ENCODE measurements at places on chromosomes 3 and 15. TPM values are rescaled to one million over a fixed set of nuclear protein-coding genes. Genes with fewer than 3 reads are reported as not detected.
A peak's percentile ranks its signal among the peaks of the same experiment; 100 is the strongest.

DNA sequence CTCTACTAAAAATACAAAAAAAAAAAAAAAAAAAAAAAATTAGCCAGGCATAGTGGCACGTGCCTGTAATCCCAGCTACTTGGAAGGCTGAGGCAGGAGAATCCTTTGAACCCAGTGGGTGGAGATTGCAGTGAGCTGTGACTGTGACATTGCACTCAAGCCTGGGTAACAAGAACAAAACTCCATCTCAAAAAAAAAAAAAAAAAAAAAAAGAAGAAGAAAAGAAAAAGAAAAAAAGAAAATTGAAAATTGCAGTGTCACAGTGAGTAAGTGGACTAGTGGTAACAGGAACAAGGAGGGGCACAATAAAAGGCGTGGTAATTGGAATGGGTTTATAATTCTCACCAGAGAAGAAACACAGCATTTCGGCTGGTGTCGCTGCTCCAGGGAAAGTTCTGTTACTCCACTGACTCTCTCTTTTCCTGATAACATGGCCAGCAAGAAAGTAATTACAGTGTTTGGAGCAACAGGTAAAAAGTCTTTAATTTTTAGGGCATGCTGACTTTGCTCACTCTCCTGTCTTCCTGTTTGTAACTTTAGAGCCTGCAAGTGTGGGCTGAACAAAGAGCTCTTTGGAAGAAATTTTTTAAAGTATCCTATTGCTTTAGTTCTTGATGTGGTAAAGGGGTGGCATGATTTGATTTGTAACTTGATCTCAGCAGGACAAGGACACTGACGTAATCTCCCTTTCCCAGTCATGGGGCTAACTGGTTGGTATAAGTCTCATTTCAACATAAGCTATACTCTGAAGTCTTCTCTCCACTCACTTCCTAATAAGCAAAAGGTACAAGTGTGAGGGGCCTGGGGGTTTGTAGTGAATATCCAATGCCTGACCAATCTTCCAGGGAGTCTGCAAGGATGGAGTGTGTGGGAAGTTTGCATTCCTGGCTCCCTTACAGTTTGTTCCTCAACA lies 22.1 kb upstream of the TRA2B start:
- DNase-seq = peak; percentile 86

DNA sequence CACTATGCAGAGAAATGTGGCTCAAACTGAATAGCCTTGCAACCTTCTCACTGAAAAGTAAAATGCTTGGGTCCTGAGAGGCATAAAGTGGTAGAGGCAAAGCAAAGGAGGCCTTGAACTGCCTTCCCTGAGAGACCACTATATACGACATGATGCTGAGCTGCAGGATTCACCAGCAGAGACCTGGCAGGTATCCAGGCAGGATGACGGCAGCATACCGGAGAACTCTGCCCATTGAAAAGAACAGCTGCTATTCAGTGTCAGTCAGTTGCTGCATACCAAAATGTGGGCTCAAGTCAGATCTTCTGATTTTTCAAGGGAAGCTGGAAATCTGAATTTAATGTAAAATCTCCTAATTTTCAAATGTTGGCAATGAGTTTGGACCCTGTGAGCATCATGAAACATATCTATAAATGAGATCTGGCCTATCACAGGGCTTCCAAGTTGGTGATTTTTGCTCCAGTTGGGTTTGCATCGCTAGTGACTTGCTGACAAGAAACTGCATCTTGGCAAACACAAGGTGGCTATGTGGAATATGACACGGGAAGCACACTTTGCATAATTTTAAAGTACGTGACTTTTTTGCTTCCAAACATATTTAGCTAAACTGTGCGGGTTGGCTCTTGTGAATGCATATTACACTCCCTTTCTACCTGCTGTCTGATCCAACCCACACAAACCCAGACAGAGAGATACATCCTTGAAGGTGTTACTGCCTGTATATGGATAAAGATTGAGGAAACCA lies 529.0 kb downstream of the AGBL1 start:
- DNase-seq = peak; percentile 47

DNA sequence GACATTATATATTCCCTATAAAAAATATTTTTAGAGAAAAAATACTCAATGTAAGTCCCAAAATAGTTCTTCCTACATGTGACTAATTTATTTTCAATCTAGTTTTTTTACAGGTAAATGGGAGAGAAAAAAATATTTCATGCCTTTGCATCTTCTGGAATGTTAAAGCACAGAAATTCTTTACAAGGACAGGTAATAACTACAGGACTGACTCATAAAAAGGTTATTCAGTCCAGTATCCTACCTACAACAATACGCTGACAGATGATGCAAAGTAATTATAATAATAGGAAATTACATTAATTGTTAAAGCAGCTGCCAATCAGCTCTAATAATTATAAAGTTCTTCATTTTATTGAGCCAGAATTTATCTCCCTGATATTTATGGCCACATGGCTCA lies 147.5 kb downstream of the MYO9A start:
- DNase-seq = no peak

GRCh38 chr3:160163229-160163878 lies 61.9 kb upstream of the C3orf80 start:
- DNase-seq = peak; percentile 23

GRCh38 chr3:186070996-186071395 lies 37.9 kb downstream of the ETV5 start:
- no peak for DNase-seq

GRCh38 chr3:187921391-187922074 lies 176.3 kb upstream of the BCL6 start:
- DNase-seq = no peak

DNA sequence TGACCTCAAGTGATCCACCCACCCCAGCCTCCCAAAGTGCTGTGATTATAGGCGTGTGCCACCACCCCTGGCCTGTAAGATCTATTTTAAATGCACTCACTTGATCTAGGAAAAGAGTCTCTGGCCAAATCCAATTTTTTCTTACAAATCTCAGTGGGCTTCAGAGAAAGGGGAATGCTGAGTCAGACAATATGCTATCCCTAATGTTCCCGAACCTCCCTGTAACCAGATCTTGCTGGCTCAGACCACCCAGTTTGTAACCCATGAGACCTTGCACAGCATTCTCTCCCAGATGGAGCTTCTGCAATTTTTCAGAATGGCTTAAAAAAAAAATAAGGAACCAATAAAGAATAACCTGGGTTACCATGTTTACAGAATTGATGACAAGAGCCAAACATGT lies 205.8 kb downstream of the RYR3 start:
- DNase-seq = no peak

The PCLAF gene
- total RNA-seq = 105 TPM

The ACTRT3 gene
- total RNA-seq = 0.67 TPM

The CHRNA7 gene
- 2.9 TPM for total RNA-seq

The DNASE1L3 gene
- total RNA-seq = not detected

The SCAANT1 gene
- not detected for total RNA-seq
